Tibial artery (tissue), 4 donors: ENCODE measurements at places on chromosomes 16 and 17.

GRCh38 chr17:73452009-73452408, 140.2 kb upstream of the CDC42EP4 start:
- H3K4me3 ChIP-seq, result no peak overlapping the region
- no peak for DNase-seq
- no peaks in the 10 kb centered on the region for H3K36me3 ChIP-seq
- no peak overlapping the region for H3K27ac ChIP-seq

DNA sequence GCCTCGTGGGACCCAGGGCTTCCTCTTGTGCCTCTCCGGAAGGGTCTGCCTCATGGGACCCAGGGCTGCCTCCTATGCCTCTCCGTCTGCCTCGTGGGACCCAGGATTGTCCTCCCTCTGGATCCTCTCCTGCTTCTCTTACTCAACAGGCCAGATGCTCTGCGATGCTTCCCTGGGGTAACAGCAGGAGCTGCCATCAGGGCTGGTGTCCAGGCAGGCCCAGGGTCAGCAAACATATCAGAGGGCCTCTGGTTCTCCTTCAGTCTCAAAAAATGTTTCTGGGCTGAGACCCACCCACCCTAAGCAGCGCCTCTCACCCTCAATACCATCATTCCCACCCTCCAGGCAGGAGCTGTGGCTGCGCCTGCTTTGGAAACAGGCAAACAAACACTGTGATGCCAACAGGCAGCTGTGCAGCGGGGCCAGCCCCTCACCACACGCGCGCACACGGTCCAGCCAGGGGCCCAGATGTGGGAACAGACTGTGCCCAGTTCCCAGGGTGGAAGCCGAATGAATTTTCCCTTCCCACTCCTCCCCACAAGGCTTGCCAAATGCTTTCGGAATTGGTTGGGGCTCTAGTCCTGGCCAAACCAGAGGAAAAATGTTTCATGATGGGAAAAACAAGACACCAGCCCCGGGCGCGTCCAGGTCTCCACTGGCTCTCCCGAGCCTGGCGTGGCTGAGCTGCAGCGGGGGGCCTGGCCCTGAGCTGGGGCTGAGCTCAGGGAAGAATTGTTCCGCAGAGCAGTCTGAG, 11.3 kb downstream of the TIMM22 start:
- H3K27ac ChIP-seq, result peak overlapping the region; percentile 87
- H3K4me1 ChIP-seq, result peaks cover 76% of the 10 kb centered on the region
- H3K27me3 ChIP-seq, result no peaks in the 10 kb centered on the region
- H3K4me3 ChIP-seq, result peak overlapping the region; percentile 22

DNA sequence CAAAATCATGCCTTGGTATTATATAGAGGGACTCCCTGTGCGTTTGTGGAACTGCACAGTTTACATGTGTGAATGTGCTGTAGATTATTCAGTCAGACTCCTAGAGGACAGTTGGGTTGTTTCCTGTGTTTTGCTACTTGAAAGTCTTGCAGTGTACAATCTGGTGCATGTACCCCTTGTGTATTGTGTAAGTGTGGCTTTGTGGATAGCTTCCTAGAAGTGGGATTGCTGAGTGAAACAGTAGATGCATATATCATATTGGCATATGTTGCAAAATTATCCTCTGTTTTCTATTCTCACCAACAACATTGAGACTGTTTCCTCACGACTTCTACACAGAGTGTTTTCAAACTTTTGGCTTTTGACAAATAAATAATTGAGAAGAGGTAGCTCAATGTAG, 263.7 kb downstream of the MAP2K6 start:
- no peaks in the 10 kb centered on the region for H3K4me1 ChIP-seq
- H3K4me3 ChIP-seq, result no peak overlapping the region
- H3K27me3 ChIP-seq, result no peaks in the 10 kb centered on the region
- DNase-seq, result no peak
- no peak overlapping the region for H3K27ac ChIP-seq

DNA sequence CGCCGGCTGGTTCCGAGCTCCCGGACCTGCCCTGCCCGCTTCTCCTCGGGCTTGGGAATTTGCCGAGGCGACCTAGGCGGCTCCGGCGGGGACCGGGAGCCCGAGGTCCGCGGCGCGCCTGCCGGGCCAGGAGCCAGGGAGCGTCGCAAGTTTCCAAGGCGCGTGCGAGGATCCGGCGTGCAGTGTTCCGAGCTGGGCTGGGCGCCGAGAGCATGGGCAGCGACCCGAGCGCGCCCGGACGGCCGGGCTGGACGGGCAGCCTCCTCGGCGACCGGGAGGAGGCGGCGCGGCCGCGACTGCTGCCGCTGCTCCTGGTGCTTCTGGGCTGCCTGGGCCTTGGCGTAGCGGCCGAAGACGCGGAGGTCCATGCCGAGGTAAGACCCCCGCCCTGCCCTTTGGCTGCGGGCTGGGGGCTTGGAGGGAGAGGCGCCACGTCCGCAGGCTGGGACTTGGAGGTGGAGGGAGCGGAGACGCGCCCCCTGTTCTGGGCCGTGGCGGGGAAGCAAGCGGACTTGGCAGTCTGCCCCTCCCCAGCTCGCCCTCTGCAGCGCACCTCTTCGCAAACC, 668 bp downstream of the MMP15 start:
- no peaks in the 10 kb centered on the region for H3K27me3 ChIP-seq
- H3K4me3 ChIP-seq, result peak overlapping the region; percentile 71
- H3K27ac ChIP-seq, result peak overlapping the region; percentile 72
- H3K4me1 ChIP-seq, result peaks cover 50% of the 10 kb centered on the region
- no peaks in the 10 kb centered on the region for H3K36me3 ChIP-seq

DNA sequence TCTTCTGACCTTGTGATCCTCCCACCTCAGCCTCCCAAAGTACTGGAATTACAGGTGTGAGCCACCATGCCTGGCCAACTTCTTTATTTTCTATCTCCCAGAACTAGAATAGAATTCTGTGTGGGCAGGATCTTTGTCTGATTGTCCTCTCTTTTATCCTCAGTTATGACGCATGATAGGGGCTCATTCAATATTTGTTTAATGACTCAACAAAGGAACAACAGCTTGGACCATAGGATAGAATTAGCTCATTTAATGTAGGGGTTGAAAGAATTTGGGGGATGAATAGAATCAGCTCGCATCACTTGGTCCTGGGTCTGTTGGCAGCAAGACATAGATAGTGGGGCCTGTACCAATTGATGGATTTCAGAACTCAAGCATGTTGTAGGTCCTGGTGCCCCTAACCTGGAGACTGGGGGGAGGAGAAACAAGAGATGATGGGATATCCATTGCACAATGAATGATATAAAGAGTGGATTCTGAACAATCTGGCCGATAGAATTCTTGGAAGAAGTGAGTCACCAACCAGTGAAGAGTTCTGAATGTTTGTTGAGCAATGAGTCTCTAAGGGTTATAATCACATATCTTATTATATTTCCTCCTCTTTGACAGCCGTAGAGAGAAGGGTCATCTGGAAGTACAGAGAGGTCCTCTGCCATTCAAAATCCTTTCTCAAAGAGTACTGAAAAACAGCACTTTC, 250.2 kb downstream of the HS3ST4 start:
- no peak overlapping the region for H3K4me3 ChIP-seq
- no peaks in the 10 kb centered on the region for H3K27me3 ChIP-seq
- no peak for DNase-seq
- H3K4me1 ChIP-seq, result no peaks in the 10 kb centered on the region
- H3K36me3 ChIP-seq, result no peaks in the 10 kb centered on the region

DNA sequence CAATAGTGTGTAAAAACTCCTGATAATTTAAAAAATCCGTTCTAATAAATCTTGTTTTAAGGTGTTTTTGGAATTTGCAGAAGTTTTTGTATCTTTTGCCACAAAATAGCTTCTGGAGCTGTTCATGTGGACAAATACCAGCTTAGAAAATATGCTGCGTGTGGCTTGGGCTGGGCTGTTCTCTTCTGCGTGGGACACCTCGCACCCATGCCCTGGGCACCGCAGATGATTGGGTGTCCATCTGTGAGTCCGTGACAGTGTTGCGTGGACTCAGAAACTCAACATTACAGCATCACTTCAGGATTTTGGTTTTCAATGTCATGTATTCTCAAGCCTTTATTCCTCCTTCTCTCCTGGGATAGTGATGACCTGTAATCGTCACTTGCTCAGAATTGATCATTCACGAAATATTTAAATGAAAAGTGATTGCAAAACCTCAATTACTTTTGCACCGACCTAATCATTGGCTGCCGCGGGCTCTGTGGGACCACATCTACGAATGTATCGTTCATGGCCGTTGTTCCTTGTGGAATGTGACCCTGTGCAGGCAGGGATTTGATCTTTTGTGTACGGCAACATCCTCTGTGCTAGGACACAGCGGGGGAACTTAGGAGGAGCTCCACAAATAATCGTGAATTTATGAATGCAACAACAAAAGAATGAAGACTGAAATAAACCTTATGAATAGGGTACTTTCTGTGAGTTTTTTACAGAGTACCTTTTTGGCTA, 210.3 kb upstream of the FOXF1 start:
- no peak overlapping the region for H3K4me3 ChIP-seq
- H3K27ac ChIP-seq, result no peak overlapping the region
- no peaks in the 10 kb centered on the region for H3K27me3 ChIP-seq
- H3K36me3 ChIP-seq, result no peaks in the 10 kb centered on the region

DNA sequence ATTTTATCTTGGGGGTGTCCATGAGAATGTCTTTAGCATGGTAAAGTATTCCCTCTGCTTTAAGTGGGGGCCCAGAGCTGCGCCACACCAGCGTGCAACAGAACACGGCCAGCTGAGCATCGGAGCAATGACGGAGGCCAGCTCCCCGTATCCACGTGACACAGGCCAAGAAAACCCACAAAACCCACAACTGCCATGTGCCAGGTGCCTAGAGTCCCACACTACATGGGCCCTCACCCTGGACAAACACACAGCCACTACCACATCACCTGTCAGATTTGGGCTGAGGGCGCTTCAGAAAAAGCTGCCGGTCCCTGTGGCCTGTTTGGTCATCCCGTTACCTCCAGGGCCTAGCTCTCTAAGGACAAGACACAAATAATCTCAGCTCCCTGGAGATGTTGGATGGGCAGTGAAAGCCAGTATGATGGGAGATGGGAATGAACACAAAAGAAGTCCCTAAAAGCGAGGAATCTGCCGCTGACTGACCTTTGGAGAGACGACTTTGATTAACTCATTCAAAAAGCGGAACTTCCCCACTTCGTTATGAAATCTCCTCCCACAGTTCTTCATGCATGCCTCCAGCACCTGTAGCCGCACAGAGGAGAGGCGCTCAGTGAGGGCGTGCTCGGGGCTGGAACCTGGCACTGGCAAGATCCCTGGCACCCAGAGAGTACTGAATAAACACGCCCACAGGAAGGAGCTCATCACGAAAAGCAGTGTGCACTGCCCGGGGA, 17.1 kb downstream of the GGA3 start:
- no peak overlapping the region for H3K4me3 ChIP-seq
- H3K36me3 ChIP-seq, result peaks cover 73% of the 10 kb centered on the region

GRCh38 chr17:55704401-55704800, 18.3 kb downstream of the TMEM100 start:
- no peak for DNase-seq
- no peak overlapping the region for H3K27ac ChIP-seq
- H3K27me3 ChIP-seq, result no peaks in the 10 kb centered on the region
- no peaks in the 10 kb centered on the region for H3K36me3 ChIP-seq

DNA sequence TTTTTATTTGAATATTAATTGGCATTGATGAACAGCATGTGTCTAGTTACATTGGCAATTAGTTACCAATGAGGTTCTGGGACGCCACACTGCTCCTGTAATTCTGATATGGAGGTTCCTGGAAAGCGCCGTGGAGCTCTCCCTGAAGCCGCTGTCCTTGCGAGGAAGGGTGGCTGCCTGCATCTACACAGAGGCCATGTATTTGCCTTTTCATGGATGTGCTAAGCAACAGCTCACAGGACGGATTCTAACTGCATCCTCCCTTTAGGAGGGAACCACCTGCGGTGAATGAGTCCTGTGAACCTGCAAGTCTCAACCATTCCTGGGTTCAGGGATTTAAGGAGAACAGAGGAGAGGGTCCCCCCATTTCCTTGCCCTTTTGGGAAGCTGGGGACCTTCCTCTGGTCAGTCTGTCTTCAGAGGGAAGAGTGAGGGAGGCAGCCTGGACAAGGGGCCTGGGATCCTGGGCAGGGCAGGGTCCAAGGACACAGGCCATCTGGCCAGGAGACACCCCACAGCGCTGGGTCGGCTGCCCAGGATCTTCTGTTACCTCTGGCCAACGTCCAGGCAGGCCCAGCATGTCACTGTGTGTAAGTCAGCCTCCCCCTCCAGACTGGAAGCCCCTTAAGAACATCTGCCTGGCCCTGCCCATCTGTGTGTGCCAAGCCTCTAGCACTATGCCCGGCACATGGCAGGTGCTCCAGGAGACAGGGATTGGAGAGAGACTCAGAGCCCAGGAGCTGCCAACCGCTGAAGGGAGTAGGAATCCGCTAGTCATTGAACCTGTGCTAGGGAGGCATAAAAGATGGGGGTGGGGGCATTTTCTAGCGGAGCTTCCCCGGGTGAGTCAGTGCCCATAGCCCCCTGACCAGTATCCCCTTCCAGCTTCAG, 314.1 kb upstream of the TNRC6C start:
- no peak for DNase-seq
- H3K4me3 ChIP-seq, result no peak overlapping the region
- no peaks in the 10 kb centered on the region for H3K27me3 ChIP-seq
- H3K4me1 ChIP-seq, result peaks cover 11% of the 10 kb centered on the region

DNA sequence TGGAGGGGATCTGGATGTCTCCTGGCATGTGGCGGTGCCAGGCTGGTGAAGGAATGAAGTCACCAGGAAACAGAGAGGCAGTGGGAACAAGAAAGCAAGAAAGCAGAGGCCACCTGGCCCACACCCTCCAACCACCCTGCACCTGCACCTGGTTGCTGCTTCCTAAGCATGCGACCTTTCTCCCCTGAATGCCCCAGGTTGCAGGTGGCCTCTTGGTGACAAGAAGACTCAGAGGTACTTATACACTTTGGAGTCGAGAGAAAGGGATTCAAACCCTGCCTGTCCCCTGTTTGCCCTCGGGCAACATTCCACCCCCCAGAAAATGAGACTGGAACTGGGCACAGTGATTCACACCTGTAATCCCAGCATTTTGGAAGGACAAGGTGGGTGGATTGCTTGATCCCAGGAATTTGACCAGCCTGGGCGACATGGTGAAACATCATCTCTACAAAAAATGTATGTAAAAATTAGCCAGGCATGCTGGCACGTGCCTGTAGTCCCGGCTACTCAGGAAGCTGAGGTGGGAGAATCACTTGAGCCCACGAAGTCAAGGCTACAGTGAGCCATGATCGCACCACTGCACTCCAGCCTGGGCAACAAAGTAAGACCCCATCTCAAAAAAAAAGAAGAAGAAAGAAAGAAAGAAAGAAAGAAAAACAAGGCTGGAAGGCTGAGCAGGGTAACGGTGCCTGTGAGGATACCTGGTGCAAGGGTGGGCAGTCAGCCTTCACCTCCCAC, 34.6 kb upstream of the TNRC6C start:
- H3K4me1 ChIP-seq, result no peaks in the 10 kb centered on the region
- H3K27me3 ChIP-seq, result no peaks in the 10 kb centered on the region
- no peaks in the 10 kb centered on the region for H3K36me3 ChIP-seq
- H3K4me3 ChIP-seq, result no peak overlapping the region
- no peak overlapping the region for H3K27ac ChIP-seq

GRCh38 chr16:50697881-50698767, 4.7 kb downstream of the NOD2 start:
- peaks cover 33% of the 10 kb centered on the region for H3K4me1 ChIP-seq
- no peaks in the 10 kb centered on the region for H3K27me3 ChIP-seq
- peak overlapping the region; percentile 60 for H3K27ac ChIP-seq
- DNase-seq, result peak; percentile 69

GRCh38 chr16:14186007-14186794, 115.1 kb downstream of the MRTFB start:
- no peaks in the 10 kb centered on the region for H3K27me3 ChIP-seq
- H3K4me3 ChIP-seq, result peak overlapping the region; percentile 59
